ENCODE measurements at places on chromosomes 1 and 21.
A peak's percentile ranks its signal among the peaks of the same experiment; 100 is the strongest.

DNA sequence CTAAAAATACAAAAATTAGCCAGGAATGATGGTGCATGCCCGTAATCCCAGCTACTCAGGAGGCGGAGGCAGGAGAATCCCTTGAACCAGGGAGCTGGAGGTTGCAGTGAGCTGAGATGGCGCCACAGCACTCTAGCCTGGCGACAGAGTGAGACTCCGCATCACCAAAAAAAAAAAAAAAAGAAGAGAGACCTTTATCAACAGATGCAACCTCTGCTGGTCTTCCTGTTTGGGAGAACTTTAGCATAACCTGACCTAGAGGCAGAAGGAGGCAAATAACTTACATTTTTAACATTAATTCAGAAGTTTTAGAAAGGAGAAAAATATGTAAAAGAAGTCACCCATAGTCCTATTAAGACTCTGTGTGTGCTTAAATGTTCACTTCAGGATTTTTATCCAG lies 32.4 kb downstream of the SLAMF1 start:
- DNase-seq = no peak

DNA sequence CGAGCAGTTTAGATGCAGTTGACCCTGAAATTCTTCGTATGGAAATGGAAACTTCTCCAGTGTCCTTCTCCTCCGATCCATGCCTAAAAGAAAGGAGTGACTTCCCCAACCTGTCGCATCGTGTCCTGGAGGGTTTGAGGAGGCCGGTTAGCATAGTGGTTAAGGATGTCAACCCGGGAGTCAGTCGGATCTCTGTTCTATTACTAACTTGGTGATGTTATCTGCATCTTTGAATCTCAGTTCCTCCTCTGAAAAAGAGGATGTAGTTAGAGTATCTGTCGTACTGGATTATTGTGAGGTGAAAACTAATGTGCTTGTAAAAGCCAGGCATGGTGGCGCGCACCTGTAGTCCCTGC lies 684 bp downstream of the ZBTB8B start:
- no peak for DNase-seq

DNA sequence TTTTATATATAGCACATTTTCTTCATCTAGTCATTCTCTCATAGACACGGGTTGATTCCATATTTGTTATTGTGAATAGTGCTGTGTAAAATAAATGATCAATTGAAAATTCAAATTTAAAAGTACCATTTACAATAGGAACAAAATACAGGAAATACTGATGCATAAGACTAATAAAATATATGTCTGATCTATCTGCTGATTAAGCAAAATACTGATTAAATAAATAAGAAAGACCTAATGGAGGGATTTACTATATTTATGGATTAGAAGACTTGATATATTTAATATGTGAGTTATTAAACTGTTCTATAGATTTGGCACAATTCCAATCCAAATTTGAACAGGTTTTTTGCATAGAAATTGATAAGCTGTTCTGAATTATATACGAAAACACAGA lies 1044.8 kb upstream of the ADGRL2 start:
- DNase-seq = no peak

- DNase-seq = no peak
Observed at GRCh38 chr21:45067462-45068285, 6.7 kb upstream of the ADARB1 start.

DNA sequence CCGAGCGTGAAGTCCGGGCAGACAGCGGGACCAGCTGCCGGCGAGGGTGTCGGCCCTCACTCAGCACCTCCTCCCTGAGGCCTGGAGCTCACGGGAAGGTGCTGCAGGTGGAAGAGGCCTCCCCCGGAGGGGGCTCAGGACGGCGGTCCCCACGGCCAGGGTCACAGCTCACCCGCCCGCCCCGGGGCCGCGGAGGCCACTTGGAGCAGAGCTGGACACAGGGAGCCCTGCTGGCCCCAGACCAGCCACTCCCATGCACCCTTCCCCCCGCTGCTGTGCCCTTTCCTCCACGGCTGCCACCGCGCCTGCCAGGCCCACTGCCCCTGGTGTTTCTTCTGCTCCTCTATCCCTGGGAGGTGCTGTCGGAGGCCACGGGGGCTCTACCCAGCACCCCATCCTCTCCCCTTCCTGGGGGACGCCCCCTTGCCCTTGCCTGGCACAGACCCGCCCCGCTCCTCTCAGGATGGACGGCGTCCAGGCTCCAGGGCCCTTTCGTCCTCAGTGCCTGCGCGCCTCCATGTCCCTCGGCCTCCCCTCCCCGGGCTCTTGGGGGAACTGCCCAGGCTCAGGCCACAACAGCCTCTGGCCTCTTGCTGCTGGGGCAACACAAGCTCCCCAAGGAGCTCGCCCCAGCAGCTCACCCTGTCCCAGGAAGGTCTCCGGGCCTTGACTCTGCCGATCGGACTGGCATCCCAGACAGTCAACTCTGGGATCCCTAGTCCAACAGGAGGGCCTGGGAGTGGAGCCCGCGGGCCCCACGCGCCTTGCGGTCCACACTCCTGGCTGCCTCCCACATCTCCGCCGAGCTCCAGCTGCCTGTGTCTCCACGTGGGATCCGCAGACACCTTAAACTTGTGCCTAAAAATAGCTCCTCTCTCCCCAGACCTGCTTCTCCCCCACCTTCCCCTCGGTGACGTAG lies 4.1 kb downstream of the TMEM240 start:
- no peak for DNase-seq

- DNase-seq = no peak
Observed at GRCh38 chr1:103779932-103780331, 30.2 kb downstream of the AMY1C start.

GRCh38 chr1:228417483-228418203 lies 982 bp upstream of the TRIM17 start:
- DNase-seq = no peak

GRCh38 chr1:19337289-19337688 lies 25.2 kb downstream of the SLC66A1 start:
- no peak for DNase-seq

- no peak for DNase-seq
Observed at GRCh38 chr1:9671377-9672140, 20.0 kb downstream of the PIK3CD start.

DNA sequence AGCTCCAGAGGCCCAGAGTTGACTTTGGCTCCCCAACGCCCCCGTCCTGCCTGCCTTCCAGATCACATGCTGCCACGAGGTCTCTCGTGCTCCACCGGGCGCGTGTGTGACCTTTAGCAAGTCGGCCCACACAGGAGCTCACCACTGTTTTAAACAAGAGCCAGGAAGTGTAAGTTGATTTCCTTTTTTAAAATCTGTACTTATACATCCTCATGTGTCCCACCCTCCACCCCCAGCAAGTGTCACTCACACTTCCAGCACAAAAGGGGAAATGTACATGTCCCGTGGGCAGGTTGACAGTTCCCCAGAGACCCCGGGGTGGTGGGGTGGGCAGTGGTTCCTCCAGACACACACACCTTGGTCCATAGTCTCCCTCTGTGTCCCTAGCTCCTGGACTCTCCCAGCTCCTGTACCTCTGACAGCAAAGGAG lies 84.4 kb downstream of the STUM start:
- DNase-seq = peak; percentile 71

DNA sequence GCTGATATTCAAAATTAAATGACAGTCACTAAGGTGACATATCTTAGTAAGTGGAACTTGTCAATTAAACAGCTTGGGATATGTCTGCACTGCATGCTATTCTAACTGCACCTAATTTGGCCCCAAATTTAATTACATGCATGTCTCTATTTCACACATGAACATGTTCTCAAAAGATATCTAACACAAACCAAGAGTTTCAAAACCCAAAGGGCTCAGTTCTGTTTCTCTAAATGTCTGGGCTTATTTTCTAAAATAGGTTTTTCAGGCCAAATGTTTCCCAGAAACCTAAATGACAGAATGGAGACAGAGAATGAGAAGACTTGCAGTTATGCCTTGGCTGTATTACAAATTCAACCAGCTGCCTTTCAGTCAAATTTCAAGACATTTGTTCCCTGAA lies 11.3 kb downstream of the RAB29 start:
- DNase-seq = no peak

- DNase-seq = no peak
Observed at GRCh38 chr1:22189619-22190018, 46.7 kb upstream of the WNT4 start.

- no peak for DNase-seq
Observed at GRCh38 chr1:235937123-235937522, 70.4 kb upstream of the LYST start.

DNA sequence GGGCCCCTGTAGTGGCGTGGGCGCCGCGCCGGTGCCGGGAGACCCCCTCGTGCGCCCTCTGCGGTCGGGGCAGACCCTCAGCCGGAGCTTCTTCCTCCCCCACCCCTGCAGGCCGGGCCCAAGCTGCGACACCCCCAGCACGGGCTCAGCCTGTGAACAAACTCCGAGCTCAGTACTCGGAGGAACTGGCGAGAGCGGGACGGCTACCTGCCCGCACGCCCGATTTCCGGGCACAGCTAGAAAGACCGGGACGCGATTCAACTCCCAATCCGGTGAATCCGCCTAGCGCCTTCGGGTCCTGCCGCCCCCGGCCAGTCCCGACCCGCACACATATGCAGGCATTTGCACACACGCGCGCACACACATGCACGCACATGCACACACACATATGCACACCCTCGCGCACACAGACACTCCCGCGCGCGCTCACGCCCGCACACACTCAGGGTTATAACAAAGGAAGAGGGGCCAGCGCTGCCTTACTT lies 580 bp upstream of the BLACAT1 start:
- no peak for DNase-seq

DNA sequence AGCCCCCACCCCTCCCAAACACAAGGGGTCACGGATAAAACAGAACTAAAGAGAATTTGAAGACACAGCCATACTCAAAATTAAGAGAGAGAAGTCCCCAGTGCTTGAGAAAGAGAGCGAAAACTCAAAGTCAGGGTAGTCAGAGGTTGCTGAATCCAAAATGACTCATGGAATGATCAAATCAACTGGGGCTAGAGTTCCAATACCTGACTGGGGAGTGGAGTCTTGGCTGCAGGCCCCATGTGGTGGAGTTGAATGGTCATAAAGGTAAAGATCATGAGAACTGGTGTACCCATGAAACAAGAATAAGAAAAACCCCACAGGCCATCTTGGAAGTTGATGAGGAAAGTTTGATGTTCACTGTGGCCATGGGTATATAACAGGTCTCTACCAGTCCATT lies 84.5 kb upstream of the LRRN2 start:
- DNase-seq = no peak

DNA sequence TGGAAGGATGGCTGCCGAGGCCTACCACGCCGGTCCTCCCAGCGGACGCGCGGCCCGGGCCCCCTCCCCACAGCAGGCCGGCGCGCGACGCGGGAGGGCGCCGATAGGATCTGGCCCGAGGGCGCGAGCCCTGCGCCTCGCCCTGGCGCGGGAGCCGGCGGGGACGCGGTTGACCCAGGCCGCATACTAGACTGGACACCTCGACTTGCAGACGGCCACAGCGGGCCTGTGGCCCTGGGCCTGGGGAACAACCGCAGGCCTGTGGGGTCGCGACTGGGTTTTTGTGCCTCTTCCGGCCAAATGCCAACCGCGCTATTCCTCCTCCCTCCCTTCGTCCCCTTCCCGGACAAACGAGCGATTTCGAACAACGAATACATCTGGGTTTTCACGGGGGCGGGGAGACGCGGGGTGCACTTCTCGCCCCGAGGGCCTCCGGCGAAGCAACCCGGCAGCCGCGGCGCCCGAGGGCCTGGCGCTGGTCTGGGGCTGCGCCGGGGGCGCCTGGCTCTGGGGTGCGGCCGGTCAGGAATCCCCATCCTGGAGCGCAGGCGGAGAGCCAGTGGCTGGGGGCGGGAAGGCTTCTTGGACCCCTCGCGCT lies 2.4 kb downstream of the NHLH2 start:
- DNase-seq = no peak

DNA sequence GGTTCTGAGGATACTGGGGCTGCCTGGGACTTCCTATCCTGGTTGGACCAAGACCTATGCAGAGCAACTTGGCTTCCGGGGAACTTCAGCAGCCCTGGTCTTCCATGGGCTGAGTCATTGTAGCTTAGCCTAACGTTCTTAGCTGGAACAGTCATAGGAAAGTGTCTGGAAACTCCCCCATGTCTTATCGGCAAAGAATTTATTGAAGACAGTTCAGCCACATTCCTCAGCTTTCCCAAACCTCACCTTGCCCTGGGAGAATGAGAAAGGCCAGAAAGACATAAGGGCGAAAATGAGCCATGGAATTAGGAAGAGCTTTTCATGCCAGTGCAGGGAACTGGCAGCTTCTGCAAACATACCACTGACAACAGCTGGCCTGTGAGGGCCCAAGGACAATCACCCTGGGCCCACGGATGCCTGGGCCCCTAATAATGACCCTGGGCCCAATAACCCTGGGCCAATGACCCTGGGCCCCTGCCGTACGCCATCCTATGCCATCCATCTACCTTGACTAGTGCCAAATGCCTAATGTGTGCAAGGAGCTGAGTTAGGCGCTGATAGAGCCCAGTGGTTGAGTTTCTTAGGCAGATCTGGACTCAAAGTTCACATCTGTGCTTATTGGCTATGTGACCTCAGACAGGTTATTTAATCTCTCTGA lies 114.4 kb upstream of the GADD45A start:
- no peak for DNase-seq

DNA sequence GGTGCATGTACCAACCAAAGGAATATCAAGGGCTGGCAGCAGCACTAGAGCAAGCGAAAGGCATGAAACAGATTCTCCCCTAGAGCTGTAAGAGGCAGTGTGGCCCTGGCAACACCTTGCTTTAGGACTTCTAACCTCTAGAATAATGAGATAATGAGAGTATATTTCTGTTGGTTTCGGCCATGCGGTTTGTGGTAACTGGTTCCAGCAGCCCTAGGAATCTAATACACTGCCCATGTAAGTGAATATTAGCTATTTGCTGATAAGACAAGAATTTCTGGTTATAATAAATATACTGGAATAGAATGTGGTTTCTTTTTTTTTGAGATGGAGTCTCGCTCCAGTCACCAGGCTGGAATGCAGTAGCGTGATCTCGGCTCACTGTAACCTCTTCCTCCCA lies 199.4 kb downstream of the GABPA start:
- no peak for DNase-seq

- DNase-seq = no peak
Observed at GRCh38 chr1:83791821-83792437, 207.0 kb downstream of the TTLL7 start.

- DNase-seq = no peak
Observed at GRCh38 chr1:108316545-108316944, 72.7 kb upstream of the NBPF4 start.
